ENCODE measurements at places on chromosomes 16 and 17.

- no peak for DNase-seq
Observed at GRCh38 chr17:4480929-4481898, 17.5 kb upstream of the SPNS2 start.

GRCh38 chr17:49595328-49595727 is 19.7 kb downstream of the NXPH3 start:
- DNase-seq, result no peak

- DNase-seq, result no peak
Observed at GRCh38 chr16:27722207-27722606, 172.3 kb downstream of the KATNIP start.

DNA sequence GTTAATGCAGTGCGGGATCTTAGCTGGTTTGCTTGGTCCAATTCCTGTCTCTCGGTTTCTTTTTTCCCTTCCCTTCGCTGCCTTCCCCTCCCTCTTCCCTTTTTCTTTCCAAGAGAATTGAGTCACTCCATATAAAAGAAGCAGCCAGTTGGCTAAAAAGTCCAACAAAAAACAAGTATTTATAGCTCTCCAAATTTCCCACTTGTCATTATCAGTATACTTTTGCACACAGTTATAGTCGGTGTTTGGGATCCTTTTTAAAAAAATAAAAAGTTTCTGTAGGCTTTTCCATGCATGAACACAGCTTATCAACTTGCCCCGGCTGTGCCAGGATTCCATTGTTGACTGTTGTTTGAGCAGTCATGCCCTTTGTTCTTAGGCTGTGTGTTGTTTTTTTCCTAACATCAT is 24.9 kb downstream of the HMOX2 start:
- DNase-seq, result no peak

GRCh38 chr17:39904990-39905288 is 13.5 kb downstream of the GSDMB start:
- DNase-seq, result no peak

DNA sequence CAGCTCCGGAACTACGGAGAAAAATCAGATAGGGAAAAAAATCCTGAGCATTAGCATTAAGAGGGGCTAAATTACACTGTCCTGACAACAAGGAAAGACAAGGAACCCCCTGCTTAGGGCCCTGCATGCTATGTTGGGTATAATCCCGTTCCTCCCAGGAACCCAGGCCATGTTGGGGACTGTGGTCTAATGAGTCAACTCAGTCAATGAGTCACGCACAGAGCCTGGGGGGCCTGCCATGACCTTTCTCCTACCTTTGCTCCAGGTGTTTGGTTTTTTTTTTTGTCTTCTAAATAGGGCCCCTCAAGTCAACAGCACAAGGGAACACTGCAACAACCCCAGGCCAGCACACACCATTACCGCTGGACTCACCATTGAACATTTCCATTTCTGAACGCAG is 8.9 kb upstream of the ZNF200 start:
- DNase-seq, result no peak

GRCh38 chr17:51115179-51115578 is 5.5 kb downstream of the SPAG9 start:
- DNase-seq, result no peak

- DNase-seq, result no peak
Observed at GRCh38 chr16:9955677-9956076, 226.6 kb downstream of the GRIN2A start.

DNA sequence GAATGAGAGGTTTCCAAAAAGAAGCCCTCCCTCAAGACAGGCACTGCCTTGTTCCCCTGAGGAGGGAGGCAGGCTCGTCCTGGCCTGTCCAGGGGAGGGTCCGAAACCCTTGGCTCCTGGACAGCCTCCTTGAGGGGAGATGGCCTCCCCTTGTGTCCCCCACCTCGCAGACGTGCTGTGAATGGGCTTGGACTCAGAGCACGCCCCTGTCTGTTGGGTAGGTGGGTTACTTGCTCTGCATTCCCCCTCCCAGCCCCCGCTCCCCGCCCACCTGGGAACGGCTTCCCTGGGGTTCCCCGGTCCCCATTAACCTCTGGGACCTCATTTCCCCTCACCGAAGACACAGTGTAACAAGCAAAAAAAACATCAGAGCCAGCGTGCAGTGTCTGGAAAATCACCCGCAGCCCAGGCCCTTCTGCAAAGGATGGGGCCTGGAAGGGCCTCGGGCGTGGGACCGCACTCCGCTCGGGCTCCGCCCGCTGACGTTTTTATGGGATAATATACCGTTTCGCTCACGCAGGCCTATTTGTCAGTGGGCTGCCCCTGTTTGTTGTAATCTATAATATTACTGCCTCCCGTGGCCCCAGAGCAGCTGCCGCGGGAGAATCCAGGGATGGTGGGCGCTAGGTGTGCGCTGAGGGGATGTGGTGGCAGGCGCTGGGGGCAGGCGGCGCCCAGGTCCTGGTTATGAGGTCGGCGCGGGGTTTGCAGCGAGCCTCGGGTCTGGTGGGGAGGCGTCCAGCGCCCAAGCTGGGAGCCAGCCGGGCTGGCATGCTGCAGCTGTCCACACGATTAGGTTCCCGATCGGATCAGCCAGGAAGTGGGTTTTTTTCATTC is 11.1 kb downstream of the BAHCC1 start:
- DNase-seq, result no peak

GRCh38 chr16:85423631-85424030 is 189.5 kb upstream of the GSE1 start:
- DNase-seq, result no peak

- no peak for DNase-seq
Observed at GRCh38 chr16:11715246-11715947, 27.3 kb downstream of the TXNDC11 start.

DNA sequence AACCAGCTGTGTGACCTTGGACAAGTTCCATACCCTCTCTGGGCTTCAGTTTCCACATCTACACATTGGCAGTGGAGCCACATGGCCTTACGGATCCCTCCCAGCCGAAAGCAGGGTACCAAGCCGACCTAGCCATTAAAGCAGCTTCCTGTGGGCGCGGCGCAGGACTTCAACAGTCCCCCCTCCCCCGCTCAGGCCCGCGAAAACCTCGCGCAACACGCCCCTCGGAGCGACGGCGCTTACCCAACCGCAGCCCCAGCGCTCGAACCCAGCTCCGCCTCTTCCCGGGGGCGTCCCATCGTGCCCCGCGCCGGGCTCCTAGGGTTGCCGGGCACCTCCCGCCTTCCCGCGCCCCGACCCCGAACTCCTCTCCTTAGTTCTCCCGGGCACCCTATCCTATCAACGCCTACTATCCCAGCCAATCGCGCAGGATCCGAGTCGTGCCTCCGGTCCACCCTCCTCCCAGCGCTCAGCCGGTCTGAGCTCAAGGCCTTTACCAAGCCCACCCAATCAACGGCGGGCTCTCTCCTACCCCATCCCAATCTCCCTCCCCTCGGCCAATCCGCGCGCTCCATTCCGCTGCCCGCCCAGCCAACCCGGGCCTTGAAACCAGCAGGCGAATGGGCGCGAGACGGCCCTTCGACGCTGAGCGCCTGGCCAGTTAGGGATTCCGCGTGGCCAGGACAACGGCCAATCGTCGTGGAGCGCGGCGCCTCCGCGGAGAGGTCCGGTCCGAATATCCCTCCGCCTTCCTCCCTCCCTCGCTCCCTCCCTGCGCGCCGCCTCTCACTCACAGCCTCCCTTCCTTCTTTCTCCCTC is at the start of gene KPNB1:
KPNB1 (plus strand) TSS at position 767 of the 819 bp plus-strand sequence. CDS start 326 bp downstream, outside the sequence.
- peak; percentile 99 for DNase-seq

DNA sequence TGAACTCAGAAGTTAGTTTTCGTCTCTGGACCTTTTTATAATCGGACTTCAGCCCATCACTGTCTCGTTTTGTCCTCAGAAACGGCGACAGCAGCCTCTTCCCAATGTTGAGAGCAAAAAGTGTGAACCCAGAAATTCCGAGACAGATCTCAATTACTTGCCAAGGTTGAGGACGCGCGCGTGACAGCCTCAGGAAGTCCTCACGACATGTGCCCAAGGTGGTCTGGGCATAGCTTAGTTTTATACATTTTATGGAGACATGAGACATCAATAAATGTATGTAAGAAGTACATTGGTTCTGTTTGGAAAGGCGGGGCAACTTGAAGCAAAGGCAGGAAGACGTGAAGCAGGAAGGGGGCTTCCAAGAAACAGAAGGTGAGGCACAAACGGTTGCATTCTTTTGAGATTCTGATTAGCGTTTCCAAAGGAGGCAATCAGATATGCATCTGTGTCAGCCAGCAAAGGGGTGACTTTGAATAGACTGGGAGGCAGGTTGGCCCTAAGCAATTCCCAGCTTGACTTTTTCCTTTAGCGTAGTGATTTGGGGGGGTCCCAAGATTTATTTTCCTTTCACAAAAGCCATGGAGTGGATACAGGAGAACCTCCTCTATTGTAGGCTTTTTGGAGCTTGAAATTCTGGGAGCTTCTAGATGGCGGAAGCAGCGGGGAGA is 583 bp upstream of the ZNF747 start:
- DNase-seq, result no peak

DNA sequence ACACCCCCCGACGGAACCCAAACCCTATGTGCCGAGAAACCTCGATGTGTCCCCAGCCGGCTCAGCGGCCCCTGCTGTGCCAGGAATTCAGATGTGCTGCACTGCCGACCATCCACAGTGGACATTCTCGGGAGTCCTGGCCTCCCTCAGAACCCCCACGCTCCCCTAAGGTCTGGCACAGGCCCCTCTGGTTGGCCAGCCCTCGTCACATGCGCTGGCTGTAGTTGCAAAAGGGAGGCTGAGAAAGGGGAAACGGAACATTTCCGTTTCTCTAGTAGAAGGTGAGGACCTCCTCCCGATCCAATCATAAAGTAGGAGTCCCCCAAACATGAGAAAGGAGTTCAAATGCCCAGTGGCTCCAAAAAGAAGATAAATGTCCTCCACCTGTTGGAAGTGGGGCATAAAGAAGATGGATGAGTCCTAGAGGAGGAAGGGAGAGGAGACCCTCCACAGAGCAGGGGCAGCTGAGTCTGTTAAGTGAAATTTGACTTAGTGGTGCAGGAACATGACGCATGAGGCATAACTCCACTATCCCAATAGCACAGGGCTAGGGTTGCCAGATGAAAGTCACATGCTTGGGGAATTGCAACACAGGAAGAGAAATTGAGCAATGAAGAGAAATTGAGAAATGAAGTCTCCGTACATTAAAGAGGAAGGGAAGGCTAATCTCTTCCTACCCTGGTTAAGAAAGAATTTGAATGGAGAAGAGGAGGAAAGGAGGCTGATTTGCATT is 49.3 kb upstream of the WSB1 start:
- peak; percentile 85 for DNase-seq

- DNase-seq, result no peak
Observed at GRCh38 chr17:82703935-82704865, 5.7 kb upstream of the RAB40B start.

DNA sequence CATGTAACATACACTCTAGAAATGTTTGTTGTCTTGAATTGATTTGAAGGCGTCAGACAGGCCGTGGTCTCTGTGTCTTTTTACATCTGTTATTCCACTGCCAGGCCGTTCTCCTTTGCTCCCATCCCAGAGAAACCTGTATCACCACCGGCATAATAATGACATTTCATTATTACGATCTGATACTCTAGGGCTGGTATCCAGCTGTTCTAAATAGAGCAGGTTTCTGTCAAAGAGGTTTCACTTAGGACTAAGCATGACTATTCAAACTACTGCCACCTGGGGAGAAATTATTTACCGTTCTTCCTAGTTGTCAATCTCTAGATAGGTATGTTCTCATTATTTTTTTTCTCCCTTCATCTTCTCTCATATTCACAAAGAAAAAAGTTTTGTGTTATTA is 1016.2 kb upstream of the EEF2KMT start:
- no peak for DNase-seq

DNA sequence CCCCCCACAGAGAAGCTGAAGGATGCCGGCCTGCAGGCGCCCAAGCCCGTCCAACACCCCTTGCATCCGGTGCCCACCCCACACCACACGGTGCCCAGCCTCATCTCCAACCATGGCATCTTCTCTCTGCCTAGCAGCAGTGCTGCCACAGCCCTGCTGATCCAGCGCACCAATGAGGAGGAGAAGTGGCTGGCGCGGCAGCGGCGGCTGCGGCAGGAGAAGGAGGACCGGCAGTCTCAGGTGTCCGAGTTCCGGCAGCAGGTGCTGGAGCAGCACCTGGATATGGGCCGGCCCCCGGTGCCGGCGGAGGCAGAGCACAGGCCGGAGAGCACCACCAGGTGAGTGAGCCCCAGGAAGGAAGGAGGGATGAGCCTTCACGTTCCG is 31.5 kb downstream of the GINS2 start:
- no peak for DNase-seq

GRCh38 chr17:50265690-50266315 is 8.5 kb upstream of the TMEM92 start:
- no peak for DNase-seq

GRCh38 chr17:20095336-20096080 is 86.3 kb downstream of the SPECC1 start:
- DNase-seq, result no peak

- DNase-seq, result no peak
Observed at GRCh38 chr16:27690608-27691007, 140.7 kb downstream of the KATNIP start.

GRCh38 chr17:37506678-37507077 is 17.0 kb downstream of the DUSP14 start:
- no peak for DNase-seq

DNA sequence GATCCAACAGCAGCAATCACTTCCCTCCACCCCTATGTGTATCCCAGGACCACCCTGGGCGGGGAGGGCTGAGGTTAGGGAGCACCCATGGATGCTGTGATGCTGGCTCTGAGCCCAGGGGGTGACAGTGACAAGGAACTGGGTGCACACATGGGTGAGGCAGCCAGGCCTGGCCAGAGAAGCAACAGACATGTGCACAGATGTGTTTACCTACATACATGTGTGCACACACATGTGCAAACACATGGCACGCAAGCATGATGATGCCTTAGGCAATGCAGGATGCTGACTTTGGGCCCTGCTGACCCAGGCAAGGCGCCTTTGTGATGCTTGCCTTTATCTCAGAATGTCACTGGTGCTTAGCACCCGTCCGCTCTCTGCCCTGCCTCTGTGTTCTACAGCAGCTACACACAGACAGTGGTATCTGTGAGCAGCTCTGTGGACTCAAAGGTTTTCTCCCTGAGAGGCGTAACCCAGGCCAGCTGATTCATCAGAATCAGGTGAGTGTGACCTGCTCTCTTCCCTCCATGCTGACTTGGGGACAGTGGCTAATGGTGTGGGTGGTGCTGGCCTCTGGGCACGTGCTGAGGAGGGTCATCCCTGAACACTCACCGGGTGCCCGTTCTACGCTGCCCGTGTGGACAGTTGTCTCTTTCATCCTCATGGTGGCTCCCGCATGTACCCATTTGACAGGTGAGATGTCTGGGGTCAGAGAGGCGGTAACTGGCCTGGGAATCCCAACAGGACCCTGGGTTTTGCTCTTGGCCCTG is 38.5 kb upstream of the KSR1 start:
- DNase-seq, result no peak

DNA sequence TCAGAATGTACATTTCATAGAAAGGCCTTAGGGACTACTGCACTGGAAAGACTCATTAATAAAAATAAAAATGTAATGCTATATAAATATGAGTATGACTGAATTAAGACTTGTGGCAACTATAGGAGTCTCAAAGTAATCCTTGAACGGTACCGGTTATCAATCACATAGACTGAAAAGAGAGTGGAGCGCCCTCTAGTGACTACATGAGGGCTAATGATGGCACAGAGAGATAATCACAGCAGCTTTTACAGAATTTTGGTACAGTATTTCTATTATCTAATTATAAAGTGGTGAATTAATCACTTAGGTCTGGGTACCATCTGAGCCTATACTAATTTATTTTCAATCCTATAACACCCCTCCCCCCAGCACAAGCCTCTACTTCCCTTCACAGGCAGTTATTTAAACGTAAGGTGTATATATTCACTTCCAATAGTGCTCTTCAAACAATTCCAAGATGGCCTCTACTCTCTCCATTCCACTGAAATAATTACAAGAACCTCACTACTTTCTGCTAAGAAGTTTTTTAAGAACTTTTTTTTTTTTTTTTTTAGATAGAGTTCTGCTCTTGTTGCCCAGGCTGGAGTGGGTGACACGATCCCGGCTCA is 40.7 kb upstream of the ANKFY1 start:
- no peak for DNase-seq

All from GM04503 (cell line).